SW 1271 (cell line): ENCODE measurements at places on chromosomes 6 and 20.

GRCh38 chr6:139597771-139598755 is 223.6 kb upstream of the CITED2 start:
- no peak for DNase-seq

- no peak for DNase-seq
Observed at GRCh38 chr6:151639750-151640149, 145.9 kb downstream of the CCDC170 start.

DNA sequence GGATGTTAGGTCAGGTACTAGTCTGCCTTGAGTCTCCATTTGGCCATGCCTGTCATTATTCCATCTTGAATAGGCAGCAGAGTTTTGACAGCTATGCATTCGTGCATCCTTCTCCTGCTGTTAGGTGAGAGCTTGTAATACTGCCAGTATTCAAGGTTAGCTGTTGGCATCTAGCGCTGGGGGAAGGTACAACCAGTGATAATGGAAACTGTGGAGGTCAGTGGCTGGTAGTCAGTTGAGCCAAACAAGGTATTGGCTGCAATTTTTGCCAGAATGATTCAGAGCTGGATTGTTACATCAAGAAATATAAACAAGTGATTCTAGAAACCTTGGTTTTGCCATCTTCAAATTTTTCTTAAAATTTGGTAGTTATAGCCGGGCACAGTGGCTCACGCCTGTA is 6.5 kb downstream of the FAM8A1 start:
- DNase-seq, result no peak

GRCh38 chr6:110813338-110814101 is 1.7 kb downstream of the CDK19 start:
- DNase-seq, result no peak

DNA sequence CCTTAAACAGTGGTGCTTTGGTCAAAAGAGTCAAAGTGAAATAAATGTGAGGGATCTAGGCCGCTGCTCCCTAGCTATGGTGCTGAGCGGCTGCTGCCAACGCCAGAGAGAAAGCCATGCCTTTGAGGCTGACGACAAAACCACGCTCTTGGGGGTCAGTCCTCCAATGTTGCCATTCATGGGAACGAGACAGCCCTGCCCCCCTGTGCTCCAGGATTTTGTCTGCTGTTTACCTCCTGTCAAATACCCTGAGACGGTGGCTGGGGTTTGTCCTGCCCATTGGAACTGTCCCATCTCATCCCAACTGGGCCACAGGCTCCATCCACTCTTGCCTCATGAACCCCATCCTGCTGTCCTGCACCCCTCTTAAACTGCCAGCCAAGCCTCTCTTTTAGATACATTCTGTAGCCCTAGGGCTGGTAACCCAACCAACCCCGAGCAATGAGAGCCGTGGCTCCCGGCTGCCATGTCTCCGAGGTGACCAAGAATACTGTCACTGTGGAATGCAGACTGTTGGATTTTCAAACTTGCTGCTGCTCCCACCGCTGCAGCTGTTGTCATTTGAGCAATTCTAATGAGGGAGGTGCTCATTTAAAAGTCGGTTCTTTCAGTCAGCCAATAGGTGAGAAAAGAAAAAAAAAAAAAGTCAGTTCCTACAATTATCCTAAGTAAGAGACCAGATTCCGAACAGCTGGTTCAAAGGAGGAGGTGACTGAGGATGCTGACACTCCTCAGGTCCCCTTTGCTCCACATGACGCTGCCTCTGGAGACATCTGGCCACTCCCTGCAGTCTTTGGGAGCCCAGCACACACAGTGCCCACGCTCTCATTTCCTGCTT is 73.1 kb upstream of the QKI start:
- no peak for DNase-seq

DNA sequence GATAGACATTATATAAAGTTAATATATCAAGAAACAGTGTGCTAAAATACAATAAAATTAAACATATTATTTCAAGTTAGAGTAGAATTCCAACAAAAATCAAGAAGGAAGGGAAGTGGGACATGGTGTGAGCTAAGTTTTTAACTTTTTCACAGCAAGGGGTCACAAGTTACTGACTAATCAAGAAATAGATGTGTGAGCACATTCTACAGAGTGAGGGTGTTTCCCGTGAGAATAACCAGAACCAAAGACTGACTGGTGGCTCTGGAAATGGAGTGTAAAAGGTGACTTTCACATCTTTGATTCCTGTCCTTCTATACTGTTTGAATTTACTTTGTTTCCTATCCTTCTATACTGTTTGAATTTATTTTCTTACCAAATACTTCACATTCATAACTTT is 206.6 kb downstream of the TASP1 start:
- DNase-seq, result no peak

GRCh38 chr20:10667560-10668167 is 6.1 kb downstream of the JAG1 start:
- DNase-seq, result no peak

GRCh38 chr6:46794068-46794467 is 879 bp downstream of the MEP1A start:
- no peak for DNase-seq

- DNase-seq, result no peak
Observed at GRCh38 chr20:24762791-24763350, 186.2 kb upstream of the CST7 start.
